GM23338 (cell line): ENCODE measurements at places on chromosomes 2 and 18. TPM values are rescaled to one million over a fixed set of nuclear protein-coding genes. Genes with fewer than 3 reads are reported as not detected.

- H3K27me3 ChIP-seq: no peaks in the 10 kb centered on the region
- no peaks in the 10 kb centered on the region; the same call in 1 of the 2 replicates for H3K36me3 ChIP-seq
- no peak for DNase-seq
- no peak overlapping the region for H3K4me3 ChIP-seq
Observed at GRCh38 chr2:150742094-150742493, 254.6 kb upstream of the RND3 start.

- H3K27me3 ChIP-seq: no peaks in the 10 kb centered on the region
- H3K4me3 ChIP-seq: no peak overlapping the region
- no peak overlapping the region for H3K27ac ChIP-seq
- no peaks in the 10 kb centered on the region for H3K4me1 ChIP-seq
- no peaks in the 10 kb centered on the region for H3K36me3 ChIP-seq
- no peak for DNase-seq
Observed at GRCh38 chr18:22424565-22424963, 6.8 kb upstream of the CTAGE1 start.

GRCh38 chr18:36368889-36369288, 71.4 kb downstream of the FHOD3 start:
- no peaks in the 10 kb centered on the region for H3K36me3 ChIP-seq
- no peak overlapping the region for H3K4me3 ChIP-seq
- no peak for DNase-seq
- no peaks in the 10 kb centered on the region for H3K4me1 ChIP-seq
- no peak overlapping the region for H3K27ac ChIP-seq

DNA sequence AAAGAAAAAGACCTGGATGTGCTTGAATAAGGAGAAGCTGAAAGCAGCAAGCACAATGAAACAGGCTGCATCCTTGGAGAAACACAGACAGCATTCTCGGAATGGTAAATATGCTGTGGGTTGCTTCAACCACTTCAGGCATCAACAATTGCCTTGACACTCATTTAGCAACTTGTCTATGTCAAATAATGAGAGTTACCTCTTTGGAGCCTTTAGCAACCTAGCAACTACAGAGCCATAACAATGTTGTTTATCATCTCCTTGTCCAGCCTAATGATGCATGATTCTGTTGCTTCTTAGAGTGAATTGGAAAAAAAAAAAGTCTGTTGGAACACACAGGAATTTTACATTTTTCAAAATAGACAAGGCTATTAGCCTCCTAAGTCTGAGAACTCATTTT, 410.6 kb downstream of the PIK3C3 start:
- H3K27me3 ChIP-seq: no peaks in the 10 kb centered on the region
- 0 out of 2 replicates have a peak, but pooled peaks cover 5% of the 10 kb centered on the region for H3K4me1 ChIP-seq
- H3K4me3 ChIP-seq: no peak overlapping the region

DNA sequence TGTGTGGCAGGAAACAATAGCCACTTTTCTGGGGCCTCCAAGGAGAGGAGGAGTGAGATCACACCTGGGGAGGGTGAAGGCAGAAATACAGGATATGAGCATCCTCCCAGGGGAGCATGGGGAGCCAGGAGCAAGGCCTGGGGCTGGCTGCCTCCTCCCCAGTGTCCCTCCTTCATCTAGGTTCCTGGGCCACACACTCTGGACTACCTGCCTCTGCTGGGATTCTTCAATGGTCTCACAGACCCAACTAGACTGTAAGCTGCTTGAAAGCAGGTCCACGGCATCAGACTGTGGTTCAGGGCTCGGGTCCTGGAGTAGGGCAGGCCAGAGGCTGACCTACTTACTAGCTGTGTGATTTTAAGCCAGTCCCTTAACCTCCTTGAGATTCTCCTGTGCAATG, 94.0 kb downstream of the MCFD2 start:
- no peak for DNase-seq
- no peak overlapping the region for H3K27ac ChIP-seq
- no peaks in the 10 kb centered on the region for H3K4me1 ChIP-seq
- H3K4me3 ChIP-seq: no peak overlapping the region

DNA sequence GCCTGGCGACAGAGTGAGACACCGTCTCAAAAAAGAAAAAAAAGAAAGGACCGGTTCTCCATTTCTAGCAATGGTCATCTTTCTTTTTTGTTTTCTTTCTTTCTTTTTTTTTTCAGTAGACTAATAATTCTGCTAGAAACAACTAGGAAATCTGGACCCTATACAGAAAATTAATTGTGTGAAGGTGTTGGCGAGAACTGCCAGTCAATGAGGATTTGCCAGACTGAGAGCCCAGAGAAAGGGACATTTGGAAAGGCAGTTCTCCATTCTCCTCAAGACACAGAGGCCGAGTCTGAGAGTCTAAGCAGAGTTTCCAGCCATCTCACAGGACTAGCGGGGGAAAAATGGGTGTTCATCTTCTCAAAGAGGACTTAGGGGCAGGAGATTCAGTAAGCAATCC, 123.6 kb upstream of the GPC1 start:
- H3K4me1 ChIP-seq: no peaks in the 10 kb centered on the region
- H3K36me3 ChIP-seq: no peaks in the 10 kb centered on the region
- H3K27me3 ChIP-seq: no peaks in the 10 kb centered on the region
- no peak overlapping the region for H3K27ac ChIP-seq
- no peak for DNase-seq

GRCh38 chr2:134226601-134227000, 27.3 kb upstream of the MGAT5 start:
- no peak overlapping the region for H3K4me3 ChIP-seq
- H3K27ac ChIP-seq: no peak overlapping the region
- peaks cover 13% of the 10 kb centered on the region; the same call in 1 of the 2 replicates for H3K4me1 ChIP-seq
- H3K27me3 ChIP-seq: no peaks in the 10 kb centered on the region
- peaks cover 11% of the 10 kb centered on the region; the same call in 1 of the 2 replicates for H3K36me3 ChIP-seq
- no peak for DNase-seq

GRCh38 chr2:188977317-188977716, 3.1 kb downstream of the COL3A1 start:
- H3K4me1 ChIP-seq: no peaks in the 10 kb centered on the region
- no peak for DNase-seq
- no peaks in the 10 kb centered on the region for H3K36me3 ChIP-seq
- no peak overlapping the region for H3K27ac ChIP-seq

- H3K27me3 ChIP-seq: no peaks in the 10 kb centered on the region
- 0 out of 2 replicates have a peak overlapping the region, but pooled peaks have one; percentile 53 for H3K27ac ChIP-seq
- peak; percentile 48 for DNase-seq
- no peaks in the 10 kb centered on the region for H3K36me3 ChIP-seq
Observed at GRCh38 chr2:159124441-159124911, 156.0 kb downstream of the TANC1 start.

- H3K27ac ChIP-seq: no peak overlapping the region
- no peak for DNase-seq
- H3K36me3 ChIP-seq: no peaks in the 10 kb centered on the region; the same call in 1 of the 2 replicates
- no peaks in the 10 kb centered on the region for H3K4me1 ChIP-seq
- no peaks in the 10 kb centered on the region for H3K27me3 ChIP-seq
Observed at GRCh38 chr18:6010284-6010683, 115.0 kb upstream of the TMEM200C start.

The NYAP2 gene
- total RNA-seq: not detected in 2 replicates

The CYTIP gene
- not detected in 2 replicates for total RNA-seq

DNA sequence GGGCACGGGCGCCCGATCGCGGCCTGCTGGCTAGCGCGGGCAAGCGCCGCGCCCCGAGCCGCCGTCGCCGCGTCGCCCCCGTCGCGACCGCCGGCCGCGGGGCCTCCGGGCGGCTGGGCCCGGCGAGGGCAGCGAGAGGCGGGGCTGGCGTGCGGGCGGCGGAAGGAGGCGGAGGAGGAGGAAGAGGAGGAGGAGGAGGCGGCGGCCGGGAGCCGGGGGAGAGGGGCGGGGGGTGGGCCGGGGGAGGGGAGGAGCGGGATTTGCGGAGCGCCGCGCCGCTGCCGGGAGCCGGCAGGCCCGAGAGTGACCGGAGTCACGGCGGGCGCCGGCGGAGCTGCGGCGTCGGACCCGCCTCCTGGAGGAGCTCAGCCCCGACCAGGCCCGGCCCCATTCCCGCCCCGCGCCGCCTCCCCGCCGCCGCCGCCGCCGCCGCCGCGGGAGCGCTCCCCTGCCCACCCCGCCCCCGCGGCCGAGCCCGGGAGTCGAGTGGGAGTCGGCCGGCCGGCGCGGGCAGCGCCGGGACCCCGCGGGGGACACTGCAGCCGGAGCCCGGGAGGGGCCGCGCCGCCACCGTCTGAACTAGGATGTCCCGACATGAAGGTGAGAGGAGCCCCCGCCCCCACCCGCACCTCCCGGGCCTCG, at the start of gene KCMF1:
Gene KCMF1, plus strand, starts transcription at position 294 of the 642 bp plus-strand sequence. Its CDS starts 291 bp downstream, at position 585.
- H3K27me3 ChIP-seq: no peaks in the 10 kb centered on the region
- peaks cover 23% of the 10 kb centered on the region for H3K4me1 ChIP-seq
- peak; percentile 73 for DNase-seq
- peaks cover 15% of the 10 kb centered on the region; the same call in 1 of the 2 replicates for H3K36me3 ChIP-seq

- H3K36me3 ChIP-seq: no peaks in the 10 kb centered on the region
- H3K4me1 ChIP-seq: no peaks in the 10 kb centered on the region
- no peak overlapping the region for H3K4me3 ChIP-seq
- no peaks in the 10 kb centered on the region for H3K27me3 ChIP-seq
Observed at GRCh38 chr2:143792602-143793001, 663.4 kb downstream of the ARHGAP15 start.

GRCh38 chr18:48410095-48410920, 1.1 kb upstream of the ZBTB7C start:
- H3K36me3 ChIP-seq: no peaks in the 10 kb centered on the region
- H3K27ac ChIP-seq: no peak overlapping the region
- peak; percentile 94 for DNase-seq
- H3K27me3 ChIP-seq: peaks cover 67% of the 10 kb centered on the region
- peak overlapping the region; percentile 84 for H3K4me3 ChIP-seq
- peaks cover 21% of the 10 kb centered on the region for H3K4me1 ChIP-seq

The TRABD2A gene
- total RNA-seq: 12.1 and 15.7 TPM in 2 replicates

- no peak overlapping the region for H3K27ac ChIP-seq
- no peaks in the 10 kb centered on the region for H3K36me3 ChIP-seq
- DNase-seq: no peak
- H3K4me1 ChIP-seq: peaks cover 11% of the 10 kb centered on the region
- H3K4me3 ChIP-seq: no peak overlapping the region
- no peaks in the 10 kb centered on the region for H3K27me3 ChIP-seq
Observed at GRCh38 chr2:240208631-240209211, 68.3 kb upstream of the OTOS start.

DNA sequence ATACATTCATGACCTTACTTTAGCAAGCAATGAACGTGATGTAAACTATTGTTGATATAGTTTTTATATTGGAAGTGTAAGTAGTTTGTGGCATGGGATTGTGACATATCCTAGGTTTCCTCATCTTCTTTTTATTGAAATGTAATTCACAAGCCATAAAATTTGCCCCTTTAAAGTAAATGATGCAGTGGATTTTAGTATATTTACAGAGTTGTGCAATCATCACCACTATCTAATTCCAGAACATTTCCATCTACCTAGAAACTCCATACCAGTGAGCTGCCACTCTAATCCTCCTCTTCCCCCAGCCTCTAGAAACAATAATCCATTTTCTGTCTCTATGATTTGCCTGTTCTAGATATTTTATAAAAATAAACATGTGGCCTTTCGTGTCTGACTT, 10.7 kb upstream of the CASP10 start:
- H3K4me1 ChIP-seq: peaks cover 15% of the 10 kb centered on the region
- H3K27me3 ChIP-seq: no peaks in the 10 kb centered on the region
- no peak overlapping the region for H3K27ac ChIP-seq
- no peak for DNase-seq
- H3K4me3 ChIP-seq: no peak overlapping the region
- H3K36me3 ChIP-seq: no peaks in the 10 kb centered on the region

The RMDN2 gene
- 2.7 and 3.4 TPM in 2 replicates for total RNA-seq

DNA sequence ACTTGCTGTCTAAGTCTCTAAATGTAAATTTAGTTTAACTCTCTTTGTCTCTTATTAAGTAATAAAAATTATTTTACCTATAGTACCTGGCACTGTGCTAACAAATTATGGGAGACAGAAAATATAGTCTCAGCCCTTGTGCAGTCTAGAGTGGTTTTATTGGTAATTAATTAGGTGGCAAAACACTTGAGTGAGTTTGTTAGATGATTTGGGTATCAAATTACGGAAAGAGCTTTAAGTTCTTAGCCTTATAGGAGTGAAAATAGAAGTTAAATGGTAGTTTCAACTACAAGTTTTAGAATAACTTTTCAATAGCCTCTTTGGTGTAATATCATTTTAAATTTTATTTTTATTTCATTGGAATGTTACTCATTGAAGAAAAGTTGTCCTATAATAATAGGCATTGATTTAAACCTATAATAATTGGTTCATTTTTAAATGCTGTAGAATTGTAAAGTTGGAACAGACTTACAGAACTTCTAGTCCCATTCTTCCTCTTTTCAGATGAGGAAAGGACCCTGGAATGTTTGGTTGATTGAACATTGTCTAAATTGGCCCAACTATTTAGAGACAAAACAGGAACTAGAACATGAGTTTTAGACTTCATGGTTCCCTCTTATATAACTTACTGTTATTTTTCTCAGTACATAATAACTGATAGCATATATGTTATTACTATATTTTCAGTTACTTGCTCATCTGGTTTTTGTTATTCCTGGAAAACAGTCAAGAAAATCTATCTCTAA, 10.2 kb upstream of the HTR2B start:
- H3K4me3 ChIP-seq: no peak overlapping the region
- H3K36me3 ChIP-seq: 0 out of 2 replicates have a peak, but pooled peaks cover 4% of the 10 kb centered on the region
- DNase-seq: no peak
- H3K27me3 ChIP-seq: no peaks in the 10 kb centered on the region
- H3K27ac ChIP-seq: no peak overlapping the region

The GPR155 gene
- total RNA-seq: 0.58 and 1.3 TPM in 2 replicates

DNA sequence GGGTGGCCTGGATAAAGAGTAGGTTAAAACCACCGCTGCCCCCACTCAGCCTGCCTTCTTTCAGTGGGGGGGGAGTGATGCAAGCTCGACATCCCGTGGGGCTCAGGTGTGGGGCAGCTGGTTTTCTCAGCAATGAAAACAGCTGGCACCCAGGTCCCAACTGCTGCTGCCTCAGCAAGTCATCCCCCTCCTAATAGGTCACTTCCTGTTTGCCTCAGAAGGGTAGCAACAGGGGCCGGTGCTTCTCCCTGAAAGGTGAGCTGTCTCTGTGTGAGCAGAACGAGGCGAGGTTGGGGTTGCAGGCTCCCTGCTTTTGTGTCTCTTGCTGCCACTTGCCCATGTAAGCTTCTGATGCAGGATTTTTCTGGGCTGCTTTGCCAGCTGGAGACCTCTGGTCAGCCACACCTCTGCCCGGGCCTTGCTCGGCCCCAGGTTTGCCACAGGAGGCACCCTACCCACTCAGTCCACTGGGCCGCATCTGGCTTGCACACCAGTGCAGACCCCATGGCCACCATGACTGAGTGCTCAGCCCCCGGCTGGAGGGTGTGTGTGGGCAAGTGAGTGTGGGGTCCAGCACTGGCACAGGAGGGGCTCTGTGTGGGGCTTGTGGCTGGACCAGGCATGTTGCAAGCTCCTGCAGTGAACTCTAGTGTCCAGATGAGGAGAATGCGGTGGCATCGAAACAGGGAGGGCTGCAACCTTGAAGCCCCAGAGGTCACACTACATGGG, 11.5 kb upstream of the ASB1 start:
- DNase-seq: peak; percentile 23
- H3K27me3 ChIP-seq: no peaks in the 10 kb centered on the region
- H3K27ac ChIP-seq: no peak overlapping the region
- no peak overlapping the region for H3K4me3 ChIP-seq
- no peaks in the 10 kb centered on the region for H3K36me3 ChIP-seq

The PDE11A gene
- 0.73 and 1.7 TPM in 2 replicates for total RNA-seq
